ENCODE measurements at places on chromosomes 1 and 21.

- no peak for DNase-seq
Measured at GRCh38 chr1:224535641-224536040, 80.5 kb upstream of the CNIH3 start.

GRCh38 chr1:59967780-59968179 lies 41.2 kb upstream of the CYP2J2 start:
- no peak for DNase-seq

- DNase-seq: no peak
Measured at GRCh38 chr1:89538361-89538760, 13.7 kb downstream of the LRRC8B start.

GRCh38 chr1:42453386-42453785 lies 2.4 kb downstream of the ZMYND12 start:
- no peak for DNase-seq

DNA sequence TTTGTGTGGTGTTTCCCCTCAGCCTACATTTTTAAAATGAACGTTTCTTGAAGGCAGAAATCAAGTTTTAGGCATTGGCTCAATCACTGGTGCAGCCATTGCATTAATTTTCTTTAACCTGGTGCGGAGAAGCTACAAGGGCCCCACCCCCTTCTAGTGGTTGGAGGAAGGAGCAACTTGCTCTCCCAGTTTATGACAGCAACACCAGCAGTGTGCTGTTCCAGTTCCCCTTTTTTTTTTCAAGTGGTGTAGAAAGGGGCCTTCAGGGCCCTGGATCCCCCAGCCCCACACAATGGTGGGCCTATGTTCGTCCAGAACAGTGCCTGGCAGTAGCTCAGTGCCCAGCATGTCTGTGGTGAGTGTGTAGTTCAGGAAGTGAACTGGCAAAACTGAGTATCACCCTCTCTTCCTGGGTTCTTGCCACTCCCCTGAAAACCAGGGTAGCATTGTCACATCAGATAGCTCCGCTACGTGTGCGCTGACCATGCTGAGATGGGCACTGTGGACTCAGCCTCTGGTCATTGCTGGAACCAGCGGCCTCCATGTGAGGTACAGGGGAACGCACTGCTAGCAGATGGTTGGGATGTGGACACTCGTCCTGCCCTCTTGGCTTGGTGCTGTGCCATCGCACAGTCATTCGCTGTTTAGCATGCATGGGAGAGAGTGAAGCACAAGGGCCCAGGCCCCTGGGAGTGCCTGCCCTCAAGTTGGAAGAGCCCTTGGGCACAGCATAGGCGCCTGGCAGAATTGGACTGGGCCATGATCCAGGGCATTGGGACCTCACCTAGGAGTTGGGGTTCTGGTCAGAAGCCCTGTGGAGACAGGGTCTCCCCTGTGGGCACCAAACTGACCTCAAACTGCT lies 7.2 kb downstream of the ARF1 start:
- DNase-seq: no peak

DNA sequence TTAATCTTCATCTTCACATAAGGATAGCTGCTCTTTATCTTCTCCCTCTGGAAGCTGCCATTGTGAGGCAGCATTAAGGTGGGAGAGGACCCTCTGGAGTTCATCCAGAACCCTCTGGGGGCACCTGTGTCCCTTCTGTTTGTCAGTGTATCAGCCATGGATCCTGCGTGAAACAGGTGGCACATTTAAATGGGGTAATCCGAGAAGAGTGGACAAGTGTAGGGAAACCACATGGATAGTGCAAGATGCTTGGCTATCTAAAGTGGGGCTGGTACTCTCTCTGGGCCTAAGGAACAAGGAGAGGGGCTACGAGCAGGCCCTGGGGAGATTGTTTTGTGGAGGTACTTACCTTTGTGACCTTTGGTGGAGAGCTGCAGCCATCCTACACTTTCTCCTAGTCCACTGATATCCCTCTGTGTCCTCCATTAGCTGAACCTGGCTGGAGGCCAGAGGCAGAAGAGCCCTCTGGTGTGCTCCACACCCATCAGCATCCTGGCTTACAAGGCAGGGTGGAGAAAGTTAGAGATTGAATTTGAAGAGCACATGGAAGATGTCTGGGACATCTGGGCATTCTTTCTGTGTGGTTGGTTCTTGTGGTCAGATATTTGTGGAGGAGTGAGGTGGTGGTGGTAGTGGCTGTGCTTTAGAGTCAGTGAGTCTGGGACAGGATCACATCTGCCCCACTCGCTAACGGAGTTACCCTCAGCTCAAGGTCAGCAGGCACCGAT lies 117.7 kb downstream of the FGGY start:
- no peak for DNase-seq

DNA sequence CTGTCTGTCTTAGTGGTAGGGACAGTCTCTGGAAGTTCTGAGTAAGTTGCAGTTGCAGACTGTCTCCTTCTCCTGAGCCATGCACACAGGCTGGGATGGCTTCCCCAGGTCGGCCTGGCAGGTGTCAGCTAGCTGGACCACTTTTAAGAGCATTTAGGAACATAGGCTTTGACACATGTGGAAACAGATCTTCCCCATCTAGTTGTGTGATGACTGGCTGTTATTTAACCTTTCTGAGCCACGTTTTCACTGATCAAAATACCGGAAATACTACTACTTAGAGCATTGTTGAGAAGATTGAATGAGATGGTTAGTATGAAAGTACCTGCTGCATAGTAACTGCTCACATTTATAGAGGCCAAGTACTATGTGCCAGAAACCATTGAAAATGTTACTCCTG lies 6.2 kb upstream of the MAPKAPK2 start:
- no peak for DNase-seq

All from activated effector memory CD4-positive, alpha-beta T cell treated with Interleukin-2 at 50 U/mL for 16 hours (primary cell).